ENCODE measurements at places on chromosomes 11 and 22. TPM values are rescaled to one million over a fixed set of nuclear protein-coding genes. Genes with fewer than 3 reads are reported as not detected.

Gene FAM181B
- polyA plus RNA-seq = 3.5 TPM

Gene TMEM191B
- polyA plus RNA-seq = 1.1 TPM

DNA sequence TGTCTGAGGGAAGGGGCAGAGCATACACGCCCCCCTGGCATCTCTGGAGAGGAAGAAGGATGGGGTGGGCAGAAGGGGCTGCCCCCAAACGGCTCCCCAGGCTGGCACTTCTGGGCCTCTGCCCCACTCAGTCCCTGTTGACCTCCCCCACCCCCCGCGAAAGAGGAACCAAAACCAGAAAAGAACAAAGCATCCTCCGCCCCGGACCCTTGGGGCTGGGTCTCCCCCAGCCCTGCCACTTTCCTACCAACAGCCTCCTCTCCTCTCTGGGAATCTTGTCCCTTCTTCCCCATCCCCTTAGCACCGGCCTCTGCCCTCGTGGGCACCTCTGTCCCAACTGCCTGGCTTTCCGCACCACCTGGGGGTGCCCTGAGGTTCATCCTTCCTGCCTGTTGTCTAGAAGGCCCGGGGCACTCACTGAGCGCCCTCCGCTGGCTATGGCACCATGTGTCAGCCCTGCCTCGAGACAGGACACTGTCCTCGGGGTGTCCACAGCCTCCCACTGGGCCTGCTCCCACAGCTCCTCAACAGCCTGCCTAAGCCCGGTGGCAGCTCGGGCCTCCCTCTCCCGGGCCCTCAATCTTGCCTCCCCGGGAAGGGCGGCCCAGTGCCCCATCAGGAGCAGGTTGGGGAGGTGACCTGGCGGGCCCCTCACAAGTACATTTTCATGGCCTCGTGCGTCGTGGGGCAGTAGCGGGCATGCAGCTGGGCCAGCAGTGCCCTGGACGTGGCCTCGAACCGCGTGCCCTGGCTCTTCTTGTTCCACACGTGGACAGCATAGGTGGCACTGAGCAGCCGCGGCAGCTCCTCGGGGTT lies 28.2 kb downstream of the A4GALT start:
- DNase-seq = no peak

- DNase-seq = no peak
These were observed 289.5 kb upstream of the C11orf87 start for GRCh38 chr11:109132539-109132938.

GRCh38 chr11:61682093-61682732 lies 2.0 kb downstream of the DAGLA start:
- DNase-seq = no peak

- DNase-seq = no peak
These were observed 19.0 kb downstream of the RNF214 start for GRCh38 chr11:117251506-117251905.

Gene MS4A6E
- not detected for polyA plus RNA-seq

GRCh38 chr11:121435132-121435531 lies 17.0 kb upstream of the SORL1 start:
- no peak for DNase-seq
